Cortex of kidney (tissue), 1 donor: ENCODE measurements at places on chromosomes 16 and 17.

- DNase-seq: no peak
Observed at GRCh38 chr16:54193665-54194333, 92.8 kb downstream of the IRX3 start.

- no peak for DNase-seq
Observed at GRCh38 chr16:52469775-52470174, 77.2 kb downstream of the TOX3 start.

DNA sequence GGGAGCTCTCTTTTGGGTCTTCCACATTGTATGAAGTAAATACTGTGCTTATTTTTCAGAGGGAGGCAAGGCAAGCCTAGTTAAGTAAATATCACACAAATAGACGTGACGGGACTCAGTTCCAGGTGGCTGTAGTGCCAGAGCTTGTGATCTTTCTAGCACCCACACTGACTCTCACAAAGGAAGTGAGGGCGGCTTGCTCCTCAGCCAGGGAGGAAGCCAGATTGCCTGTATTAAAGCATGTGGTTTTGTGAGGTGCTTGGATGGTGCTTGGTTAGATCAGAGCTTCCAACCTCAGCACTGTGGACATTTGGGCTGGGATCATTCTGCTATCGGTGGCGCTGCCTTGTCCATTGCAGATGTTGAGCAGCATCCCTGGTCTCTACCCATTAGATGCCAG is 80.1 kb downstream of the VAT1L start:
- DNase-seq: no peak

GRCh38 chr16:56777482-56777881 is 47.6 kb downstream of the NUP93 start:
- DNase-seq: no peak

DNA sequence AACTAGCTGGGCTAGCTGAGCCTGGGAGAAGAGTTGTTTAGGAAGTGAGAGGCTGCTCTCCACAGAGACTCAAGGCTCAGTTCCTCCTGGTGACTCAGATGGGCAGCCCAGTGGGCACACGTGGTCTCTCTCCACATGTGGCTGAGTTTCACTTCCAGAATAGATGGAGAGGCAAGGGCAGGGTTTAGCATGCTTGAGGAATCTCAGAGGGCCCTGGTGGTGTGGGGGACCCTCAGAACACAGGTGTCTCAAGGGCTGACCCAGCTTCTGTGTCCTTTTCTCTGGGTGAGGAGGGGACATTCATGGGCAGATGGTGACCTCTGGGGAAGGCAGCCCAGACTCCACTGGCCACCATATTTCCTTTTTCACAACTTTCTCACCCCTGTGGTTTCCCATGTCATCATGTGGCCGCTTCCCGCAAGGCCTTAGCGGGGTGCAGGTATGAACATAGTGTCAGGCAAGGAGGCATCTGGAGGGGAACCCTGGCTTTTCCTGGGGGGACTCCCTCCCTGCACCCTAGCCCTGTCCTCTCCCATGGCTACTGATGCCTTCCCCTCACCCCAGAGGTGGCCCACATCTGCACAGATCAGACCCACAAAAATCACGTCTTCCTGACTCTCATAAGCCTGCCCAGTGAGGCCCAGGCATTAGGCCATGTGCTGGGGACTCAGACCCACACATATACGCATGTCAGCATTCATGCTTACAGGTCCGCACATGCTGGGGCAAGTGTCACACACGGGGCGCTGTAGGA is 3.3 kb downstream of the GRN start:
- DNase-seq: no peak

DNA sequence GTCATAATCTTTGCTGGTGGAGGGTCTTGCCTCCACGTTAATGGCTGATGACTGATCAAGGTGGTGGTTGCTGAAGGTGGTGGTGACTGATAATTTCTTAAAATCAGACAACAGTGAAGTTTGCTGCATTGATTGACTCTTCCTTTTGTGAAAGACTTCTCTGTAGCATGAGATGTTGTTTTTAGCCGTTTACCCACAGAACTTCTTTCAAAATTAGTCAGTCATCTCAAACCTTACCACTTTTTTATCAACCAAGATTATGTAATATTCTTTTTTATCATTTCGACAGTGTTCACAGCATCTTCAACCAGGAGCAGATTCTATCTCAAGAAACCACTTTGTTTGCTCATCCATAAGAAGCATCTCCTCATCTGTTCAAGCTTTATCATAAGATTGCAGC is 5.9 kb downstream of the UQCRC2 start:
- DNase-seq: no peak

- DNase-seq: no peak
Observed at GRCh38 chr16:10332241-10332640, 53.6 kb upstream of the ATF7IP2 start.

DNA sequence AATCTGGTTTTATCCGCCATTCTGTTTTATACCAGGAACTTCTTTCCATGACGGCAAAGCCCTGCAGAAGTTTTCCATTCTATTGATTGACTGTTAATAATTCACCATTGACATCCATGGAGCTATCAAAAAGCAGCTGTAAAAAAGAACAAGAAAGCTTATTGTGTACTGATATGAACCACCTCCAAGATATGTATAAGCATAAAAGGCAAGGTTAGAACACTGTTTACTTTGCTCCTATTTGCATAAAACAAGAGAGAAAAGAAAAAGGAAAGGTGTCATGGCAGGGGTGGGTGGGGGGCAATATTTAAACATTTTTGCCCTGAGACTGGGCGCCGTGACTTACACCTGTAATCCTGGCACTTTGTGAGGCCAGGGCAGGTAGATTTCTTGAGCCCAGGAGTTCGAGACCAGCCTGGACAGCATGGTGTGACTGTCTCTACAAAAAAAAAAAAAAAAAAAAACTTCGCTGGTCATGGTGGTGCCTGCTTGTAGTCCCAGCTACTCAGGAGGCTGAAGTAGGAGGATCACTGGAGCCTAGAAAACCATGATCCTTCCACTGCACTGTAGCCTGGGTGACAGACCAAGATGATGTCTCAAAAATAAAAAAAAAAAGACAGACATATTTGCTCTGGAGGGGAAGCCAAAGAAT is 52.5 kb downstream of the TMEM114 start:
- no peak for DNase-seq
